NB4 (cell line): ENCODE measurements at places on chromosomes 11 and 22.

- no peak for DNase-seq
These were observed 139.0 kb downstream of the ETS1 start for GRCh38 chr11:128448200-128448886.

- no peak for DNase-seq
These were observed 9.1 kb downstream of the INSC start for GRCh38 chr11:15123849-15124248.

DNA sequence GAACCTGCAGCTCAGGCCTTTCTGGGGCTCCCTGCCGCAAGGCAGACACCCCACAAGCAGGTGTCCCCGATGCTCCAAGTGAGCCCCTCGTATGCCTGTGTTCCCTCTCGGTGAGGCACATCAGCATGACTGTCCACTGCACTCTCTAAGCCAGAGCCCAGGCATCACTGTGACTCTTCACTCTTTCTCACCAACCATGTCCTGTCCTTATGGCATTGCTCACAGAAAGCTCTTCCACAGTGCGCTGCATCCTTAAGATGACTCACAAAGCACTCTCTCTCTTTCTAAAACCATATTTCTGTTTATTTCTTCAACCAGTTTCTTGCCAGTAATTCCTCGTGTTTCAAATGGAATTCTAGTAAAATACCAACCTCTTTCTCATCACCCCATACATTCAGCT is 18.1 kb downstream of the GAB4 start:
- no peak for DNase-seq

GRCh38 chr22:49017482-49018329 is 810.0 kb downstream of the BRD1 start:
- DNase-seq = no peak

DNA sequence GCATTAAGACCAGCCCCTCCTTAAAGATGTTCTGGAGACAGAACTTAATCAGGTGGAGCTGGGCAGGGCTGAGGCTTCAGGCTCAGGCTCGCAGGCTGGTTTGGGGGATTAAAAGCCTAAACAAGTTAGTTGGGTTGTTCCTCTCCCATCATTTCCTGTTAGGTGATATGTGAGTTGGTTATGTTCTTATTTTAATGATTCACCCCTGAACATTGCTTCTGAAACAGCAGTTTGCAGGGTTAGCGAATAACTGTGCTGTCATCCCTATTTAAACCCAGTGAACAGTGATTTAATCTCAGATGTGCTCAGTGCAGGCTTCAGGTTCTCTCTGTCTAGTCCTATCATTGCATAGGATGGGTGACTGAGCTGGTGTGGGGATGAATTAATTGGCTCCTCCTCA is 47.4 kb upstream of the BIRC3 start:
- DNase-seq = no peak

- no peak for DNase-seq
These were observed 237.6 kb upstream of the CCDC179 start for GRCh38 chr11:23097891-23098290.

DNA sequence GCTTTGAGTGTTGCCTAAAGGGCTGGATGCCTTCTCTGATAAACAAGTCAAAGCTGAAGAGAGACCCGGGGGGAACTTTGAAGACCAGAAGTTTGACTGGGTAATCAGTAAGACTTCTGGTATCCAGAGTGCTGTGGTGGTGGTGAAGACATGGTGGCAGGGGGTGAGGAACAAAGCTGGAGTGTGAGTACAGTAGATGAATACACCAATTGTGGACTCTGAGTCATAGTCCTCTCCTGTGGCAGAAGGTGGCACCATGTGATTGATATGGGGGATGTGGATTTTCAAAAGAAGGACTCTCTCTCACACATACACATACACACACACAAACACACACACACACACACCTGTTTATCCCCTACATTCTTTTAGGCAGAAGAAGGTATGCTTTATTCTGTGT is 12.3 kb downstream of the MS4A6A start:
- no peak for DNase-seq

DNA sequence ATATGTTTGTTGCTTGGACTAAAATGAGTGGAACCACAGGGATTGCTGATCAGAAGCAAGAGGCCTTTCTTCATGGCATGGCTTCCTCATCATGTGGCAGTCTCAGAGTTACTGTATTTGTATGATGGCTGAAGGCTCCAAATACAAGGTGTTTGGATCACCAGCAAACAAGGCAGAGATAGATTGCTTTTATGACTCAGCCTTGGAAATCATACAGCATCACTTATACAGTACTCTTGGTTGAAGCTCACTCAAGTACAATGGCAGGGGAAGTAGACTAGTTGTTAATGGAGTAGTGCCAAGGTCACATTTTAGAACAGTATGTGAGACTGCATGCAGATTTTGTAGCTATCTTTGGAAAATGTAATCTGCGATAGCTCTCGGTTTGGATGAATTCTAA is 16.6 kb downstream of the CAPRIN1 start:
- no peak for DNase-seq

GRCh38 chr22:48695251-48695650 is 1132.4 kb downstream of the BRD1 start:
- DNase-seq = no peak

GRCh38 chr11:78069465-78069864 is 5.8 kb downstream of the THRSP start:
- no peak for DNase-seq

- no peak for DNase-seq
These were observed 340.9 kb downstream of the LRRC4C start for GRCh38 chr11:41118521-41118920.

DNA sequence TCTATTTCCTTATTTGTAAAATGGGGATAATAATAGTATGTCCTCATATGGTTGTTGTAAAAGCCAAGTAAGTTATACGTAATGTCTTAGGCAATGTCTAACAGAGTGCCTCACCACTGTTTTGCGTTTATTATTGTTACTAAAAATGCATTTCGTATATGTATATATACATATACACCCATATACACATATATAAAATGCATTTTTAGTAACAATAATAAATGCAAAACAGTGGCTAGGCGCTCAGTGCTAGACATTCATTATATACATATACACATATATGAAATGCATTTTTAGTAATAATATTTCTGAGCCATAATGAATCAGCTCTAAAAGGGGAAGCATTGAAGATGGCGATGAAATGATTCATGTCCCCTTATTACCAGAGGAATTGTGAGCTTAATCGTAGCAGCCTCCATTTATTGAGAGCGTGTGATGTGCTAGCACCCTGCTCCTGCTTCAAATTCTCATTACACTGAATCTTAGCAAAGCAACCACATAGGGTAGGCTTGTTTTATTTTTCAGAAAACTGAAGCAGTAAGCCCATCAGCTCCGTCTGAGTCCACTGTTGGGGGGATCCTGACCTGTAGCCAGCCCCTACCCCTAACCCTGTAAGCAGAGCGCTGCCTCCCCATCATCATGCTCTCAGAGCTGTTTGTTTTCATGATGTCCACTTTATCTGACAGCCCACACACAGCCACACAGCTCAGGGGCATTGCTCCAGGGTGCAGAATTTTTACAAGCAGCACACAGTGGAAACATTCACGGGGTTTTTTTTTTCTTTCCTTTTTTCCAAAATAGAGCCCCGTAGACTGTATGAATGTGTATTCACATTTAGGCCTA is 97.1 kb upstream of the NAV2 start:
- DNase-seq = no peak

DNA sequence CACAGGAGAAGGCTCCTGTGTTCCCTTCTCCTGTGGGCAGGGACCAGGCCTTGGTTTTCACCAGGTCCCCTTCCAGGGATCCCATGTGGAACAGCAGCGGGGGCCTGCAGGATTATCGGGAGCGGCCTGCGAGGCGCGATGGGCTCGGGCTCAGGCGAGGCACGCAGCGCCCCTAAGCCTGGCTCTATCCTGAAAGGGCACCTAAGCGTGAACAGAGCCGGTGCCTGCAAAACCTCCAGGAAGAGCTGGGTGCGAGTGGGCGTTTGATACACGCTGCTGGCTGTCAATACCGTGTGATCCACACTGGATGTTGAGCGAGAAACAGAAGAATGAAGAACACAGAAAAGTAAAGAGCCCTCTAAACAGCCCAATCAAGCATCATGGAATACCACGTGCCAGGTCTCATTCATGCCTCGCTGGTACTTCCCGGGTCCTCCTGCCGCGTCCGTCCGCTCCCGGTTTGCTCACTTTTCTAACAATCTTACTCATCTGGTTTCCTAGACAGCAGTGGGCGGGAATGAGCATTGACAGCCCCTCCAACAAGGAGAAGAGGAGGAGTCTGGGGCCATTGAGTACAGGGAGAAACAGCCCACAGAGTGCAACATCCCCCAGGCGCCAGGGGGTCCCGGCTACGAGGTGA is 12.5 kb downstream of the OSBPL5 start:
- DNase-seq = no peak

DNA sequence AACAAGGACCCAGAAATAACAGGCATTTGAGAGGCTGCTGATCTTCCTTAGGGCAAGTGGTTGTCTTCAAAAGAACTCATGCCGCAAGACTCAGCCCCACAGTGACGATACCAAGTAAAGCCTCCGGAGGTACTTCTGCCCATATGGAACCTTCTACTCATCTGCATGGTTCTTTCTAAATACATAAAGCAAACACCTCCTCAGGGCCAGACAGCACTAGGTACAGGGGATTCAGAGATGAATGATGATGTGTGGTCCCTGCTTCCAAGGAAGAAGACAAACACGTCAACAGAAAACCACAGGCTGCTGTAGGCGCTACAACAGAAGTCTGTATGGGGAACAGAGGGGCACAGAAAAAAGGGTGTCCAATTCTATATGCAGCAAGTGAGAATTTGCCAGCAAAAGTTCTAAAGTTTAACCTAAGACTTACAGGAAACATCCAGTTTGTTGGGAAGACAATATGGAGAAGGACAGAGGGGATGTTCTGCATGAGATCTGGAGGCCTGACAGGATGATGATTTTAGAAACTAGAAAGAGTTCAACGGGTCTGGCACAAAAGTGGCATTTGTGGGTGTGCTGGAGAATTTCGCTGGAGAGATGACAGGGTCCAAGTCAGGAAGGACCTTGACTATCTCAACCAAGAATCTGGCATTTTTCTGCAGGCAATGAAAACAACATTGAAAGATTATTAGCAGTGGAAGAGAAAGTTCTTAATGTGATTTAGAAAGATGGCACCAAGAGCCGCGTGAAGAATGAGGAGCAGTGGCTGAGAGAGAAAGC is 23.7 kb downstream of the JAML start:
- no peak for DNase-seq

- peak; percentile 36 for DNase-seq
These were observed 45.1 kb upstream of the LMO2 start for GRCh38 chr11:33936725-33937604.

DNA sequence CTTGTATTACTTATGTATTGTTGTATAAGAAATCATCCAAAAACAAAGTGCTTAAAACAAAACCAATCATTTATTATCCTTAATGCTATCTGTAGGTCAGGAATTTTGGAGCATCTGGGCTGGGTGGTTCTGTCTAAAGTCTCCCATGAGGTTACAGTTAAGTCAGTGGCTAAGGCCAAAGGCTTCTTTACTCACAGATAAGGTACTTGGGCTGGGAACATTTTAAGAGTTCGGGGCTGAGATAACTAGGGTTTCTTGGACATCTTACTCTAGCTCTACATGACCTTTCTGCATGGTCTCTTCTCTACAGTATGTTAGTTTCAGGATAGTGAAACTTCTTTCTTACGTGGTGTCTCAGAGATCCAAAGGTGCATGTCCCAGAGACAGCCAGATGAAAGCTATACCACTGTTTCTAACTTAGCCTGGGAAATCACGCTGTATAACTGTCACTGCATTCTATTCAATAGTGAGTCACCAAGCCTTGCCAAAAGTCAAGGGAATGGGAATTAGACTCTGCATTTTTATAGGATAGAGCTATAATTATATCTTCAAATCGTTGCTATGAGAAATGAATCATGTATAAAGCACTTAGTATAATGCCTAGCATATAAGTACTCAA is 29.6 kb downstream of the SOX6 start:
- no peak for DNase-seq

DNA sequence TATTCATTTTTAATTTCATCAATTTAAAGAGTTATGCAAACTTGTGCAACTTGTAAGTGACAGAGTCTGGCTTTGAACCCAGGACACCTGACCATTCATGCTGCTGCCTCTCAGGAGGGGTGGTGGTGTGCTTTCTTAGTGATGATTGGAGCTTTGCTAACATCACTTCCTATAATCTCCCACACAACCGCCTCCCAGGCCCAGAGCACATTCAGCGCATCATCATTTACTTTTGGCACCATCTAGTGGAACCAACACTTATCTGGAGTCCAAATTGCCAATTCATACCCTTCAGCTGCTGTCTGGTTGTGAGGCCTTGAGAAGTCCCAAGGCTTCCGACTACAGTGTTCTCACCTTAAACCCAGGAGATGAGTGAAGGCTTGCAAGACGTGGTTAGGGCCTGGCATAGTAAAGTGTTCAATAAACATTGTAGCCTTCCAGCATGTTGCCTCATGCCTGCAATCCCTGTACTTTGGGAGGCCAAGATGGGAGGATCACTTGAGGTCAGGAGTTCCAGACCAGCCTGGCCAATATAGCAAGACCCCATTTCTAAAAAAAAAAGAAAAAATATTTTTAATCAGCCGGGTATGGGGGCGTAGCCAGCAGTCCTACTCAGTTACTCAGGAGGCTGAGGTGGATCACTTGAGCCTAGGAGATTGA is 1.1 kb upstream of the TTLL1 start:
- DNase-seq = peak; percentile 88

DNA sequence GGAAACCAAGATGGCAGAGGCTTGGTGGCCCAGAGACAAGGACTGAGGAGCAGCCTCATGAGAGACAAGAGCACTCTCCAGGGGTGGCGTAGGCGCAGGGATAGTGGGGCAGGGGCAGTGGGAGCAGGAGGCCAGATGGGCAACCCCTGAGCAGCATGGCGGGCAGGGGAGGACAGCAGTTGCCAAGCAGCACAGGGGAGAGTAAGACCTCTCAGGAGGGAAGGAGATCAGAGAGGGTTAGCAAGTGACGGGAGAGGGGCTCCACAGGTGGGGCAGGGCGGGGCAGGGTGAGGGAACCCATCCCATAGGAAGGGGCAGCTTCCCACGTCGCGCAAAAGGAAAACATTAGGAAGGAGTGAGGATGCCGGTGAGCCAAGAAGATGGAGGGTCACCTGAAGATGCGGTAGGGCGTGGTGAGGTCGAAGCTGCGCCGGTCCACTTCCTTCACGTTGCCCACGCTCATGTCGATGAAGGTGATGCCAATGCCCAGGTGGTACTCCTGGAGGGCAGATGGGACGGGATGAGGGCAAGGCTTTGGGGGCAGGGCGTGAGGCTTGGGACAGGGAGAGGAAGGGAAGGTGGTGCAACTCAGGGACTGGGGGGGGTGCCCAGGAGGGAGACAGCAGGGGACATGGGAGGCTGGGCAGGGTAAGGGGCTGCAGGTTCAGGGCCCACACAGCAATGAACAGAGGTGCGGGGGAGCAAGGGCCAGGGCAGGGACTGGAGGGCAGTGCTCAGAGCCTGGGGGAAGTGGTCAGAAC is 35.4 kb upstream of the PDE2A start:
- DNase-seq = no peak

- no peak for DNase-seq
These were observed 5.0 kb downstream of the NFAM1 start for GRCh38 chr22:42427167-42427566.

GRCh38 chr11:2934611-2935239 is 5.5 kb upstream of the PHLDA2 start:
- DNase-seq = no peak

- no peak for DNase-seq
These were observed 176.0 kb downstream of the WNT11 start for GRCh38 chr11:76030286-76030685.

GRCh38 chr11:70510571-70510970 is 112.2 kb downstream of the CTTN start:
- DNase-seq = no peak
